ENCODE measurements at places on chromosomes 5 and 9.
A peak's percentile ranks its signal among the peaks of the same experiment; 100 is the strongest.

- DNase-seq, result no peak
These were observed 237.2 kb downstream of the ROR2 start for GRCh38 chr9:91712811-91713210.

DNA sequence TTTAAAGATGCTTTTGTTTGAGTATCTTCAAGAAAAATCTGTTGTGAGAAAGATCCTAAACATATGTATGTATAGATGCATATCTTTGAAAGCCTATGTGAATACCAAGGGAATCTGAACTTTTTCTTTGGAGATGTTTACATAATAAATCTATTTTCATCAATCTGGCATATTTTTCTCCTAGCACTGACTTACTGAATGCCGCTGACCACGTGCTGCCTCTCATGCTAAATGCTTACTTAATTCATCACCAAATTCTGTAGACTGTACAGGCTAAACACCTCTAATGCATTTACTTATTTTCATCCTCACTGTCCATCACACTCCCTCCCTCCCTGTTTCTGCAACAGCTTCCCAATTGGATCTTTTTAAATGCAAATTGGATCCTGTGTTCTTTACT is 566.2 kb upstream of the WWC1 start:
- no peak for DNase-seq

- DNase-seq, result no peak
These were observed 394.8 kb downstream of the NR2F1-AS1 start for GRCh38 chr5:93186076-93186682.

- DNase-seq, result no peak
These were observed 6.4 kb downstream of the PRKAA1 start for GRCh38 chr5:40791715-40792139.

- no peak for DNase-seq
These were observed 33.4 kb upstream of the PTGER4 start for GRCh38 chr5:40646266-40646665.

GRCh38 chr5:174120401-174121005 is 75.0 kb downstream of the NSG2 start:
- no peak for DNase-seq

GRCh38 chr5:144522698-144523097 is 352.0 kb downstream of the KCTD16 start:
- DNase-seq, result no peak

GRCh38 chr9:94198414-94198813 is 60.7 kb upstream of the ZNF169 start:
- DNase-seq, result no peak

- no peak for DNase-seq
These were observed 102.8 kb downstream of the CMYA5 start for GRCh38 chr5:79792463-79792862.

GRCh38 chr5:136511046-136511445 is 145.7 kb upstream of the TRPC7 start:
- DNase-seq, result no peak

- no peak for DNase-seq
These were observed 51.9 kb upstream of the ENTREP1 start for GRCh38 chr9:69273161-69273560.

- no peak for DNase-seq
These were observed 93.8 kb downstream of the HSPA4 start for GRCh38 chr5:133145436-133146170.

GRCh38 chr5:83718195-83718825 is 2.3 kb downstream of the HAPLN1 start:
- peak; percentile 18 for DNase-seq

DNA sequence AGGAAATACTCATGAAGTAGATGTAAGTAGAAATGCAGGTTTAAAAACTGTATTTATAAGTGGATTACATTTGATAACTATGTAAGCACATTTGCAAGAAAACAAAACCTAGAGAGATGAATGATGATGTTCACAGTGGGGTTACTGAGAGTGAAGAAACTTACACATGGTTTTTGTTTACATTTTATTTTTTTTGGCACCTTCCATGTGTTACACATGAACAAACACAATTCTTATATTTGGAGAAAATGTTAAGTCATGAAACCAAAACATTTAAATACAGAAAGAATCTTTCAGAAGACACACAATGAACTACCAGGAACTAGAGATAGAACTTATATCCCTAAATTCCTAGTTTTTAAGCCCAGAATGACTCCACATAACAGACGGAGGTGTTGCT is 51.5 kb upstream of the SPATA31E1 start:
- no peak for DNase-seq

GRCh38 chr5:54883374-54884194 is 101.8 kb downstream of the ESM1 start:
- DNase-seq, result no peak

DNA sequence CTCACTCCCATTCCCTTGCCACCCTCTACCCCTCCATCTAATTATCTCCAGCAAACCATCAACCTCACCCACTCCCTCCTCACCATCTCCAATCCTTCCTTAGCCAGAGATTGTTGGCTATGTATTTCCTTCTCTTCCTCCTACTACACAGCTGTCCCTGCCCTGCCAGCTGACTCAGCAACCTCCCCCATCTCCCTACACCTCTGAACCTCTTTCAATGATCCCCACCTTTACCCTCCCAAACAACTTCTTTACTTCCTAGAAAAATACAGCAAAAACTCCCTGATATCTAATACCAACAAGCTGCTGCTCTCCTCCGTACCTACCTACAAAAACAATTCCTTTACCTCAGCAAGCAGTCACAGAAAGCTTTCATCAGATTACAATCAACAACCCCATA is 37.3 kb downstream of the SPTLC1 start:
- DNase-seq, result no peak

Measured in GM18507 (cell line).